ENCODE measurements at places on chromosomes 3 and 15.

DNA sequence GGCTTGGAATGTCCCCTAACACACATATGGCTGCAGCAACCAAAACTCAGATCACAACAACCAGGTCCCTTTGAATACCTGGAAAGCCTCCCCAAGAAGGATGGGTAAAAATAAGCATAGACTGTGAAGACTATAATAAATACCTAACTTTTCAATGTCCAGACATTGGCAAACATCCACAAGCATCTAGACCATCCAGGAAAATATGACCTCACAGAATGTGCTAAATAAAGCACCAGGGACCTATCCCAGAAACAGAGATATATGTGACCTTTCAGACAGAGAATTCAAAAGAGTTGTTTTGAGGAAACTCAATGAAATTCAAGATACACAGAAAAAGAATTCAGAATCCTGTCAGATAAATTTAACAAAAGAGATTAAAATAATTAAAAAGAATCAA is 109.2 kb downstream of the NEDD4 start:
- DNase-seq: no peak

DNA sequence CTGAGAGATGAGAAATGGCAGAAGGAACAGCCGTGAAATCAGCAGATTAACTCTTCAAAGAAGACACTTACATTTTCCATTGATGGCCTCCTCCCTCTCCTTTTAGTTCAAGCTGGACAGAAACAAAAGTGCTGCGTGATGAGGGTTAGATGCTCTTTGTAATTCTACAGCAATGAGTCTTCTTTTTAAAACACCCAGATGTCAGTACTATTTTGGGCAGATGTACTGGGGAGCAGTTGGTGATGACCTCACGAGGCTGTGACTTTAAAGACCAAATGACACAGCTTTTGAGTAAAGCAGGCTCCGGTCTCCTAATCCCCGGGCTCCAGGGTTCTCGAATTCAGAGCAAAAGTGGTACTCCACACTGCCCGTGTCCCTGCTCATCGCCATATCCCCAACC is 198.2 kb downstream of the SLCO3A1 start:
- no peak for DNase-seq

- peak; percentile 91 for DNase-seq
These were observed 255.5 kb downstream of the UACA start for GRCh38 chr15:70507772-70508371.

DNA sequence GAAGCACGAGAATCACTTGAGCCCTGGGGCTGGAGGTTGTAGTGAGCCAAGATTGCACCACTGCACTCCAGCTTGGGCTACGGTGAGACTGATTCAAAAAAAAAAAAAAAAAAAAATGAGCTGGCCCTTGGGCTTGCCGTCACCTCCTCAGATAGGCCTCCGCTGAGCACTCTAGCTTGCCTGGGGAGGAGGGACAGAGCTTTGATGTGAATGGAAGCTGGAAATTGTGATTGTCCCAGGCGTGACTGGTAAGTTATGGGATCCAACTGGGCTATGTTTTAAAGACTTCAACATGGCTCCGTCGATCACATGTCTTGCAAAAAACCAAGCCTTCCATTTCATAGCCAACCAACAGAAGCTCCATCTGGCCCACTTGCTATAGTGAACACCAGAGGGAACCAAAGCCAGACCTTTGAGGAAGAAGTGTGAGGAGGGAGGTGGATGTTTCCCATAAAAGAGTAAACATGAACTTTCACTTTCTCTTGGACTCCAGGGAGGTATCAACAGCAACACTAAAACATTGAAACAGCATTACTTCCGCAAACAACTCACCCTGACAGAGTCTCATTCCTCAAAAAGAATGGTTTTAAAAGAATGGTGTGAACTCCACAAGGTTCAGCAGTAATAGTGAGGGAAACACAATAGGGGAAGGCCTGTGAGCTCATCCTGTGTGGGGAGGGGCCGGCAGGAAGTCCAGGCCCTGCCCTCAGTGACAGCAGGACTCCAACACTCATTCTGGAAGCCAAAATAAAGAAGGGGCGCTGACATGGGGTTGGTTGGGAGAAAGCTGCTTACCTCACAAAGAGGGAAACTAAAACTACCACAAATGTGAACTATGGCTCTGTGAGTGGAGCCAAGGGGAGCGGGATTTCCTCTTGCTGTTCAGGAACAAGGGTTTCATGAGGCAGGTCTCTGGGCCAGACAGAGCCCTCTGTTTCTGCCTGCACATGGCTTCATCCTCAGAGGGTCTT is 59.2 kb upstream of the IL12A start:
- peak; percentile 31 for DNase-seq

- no peak for DNase-seq
These were observed 34.7 kb upstream of the SYNM start for GRCh38 chr15:99070208-99070607.

DNA sequence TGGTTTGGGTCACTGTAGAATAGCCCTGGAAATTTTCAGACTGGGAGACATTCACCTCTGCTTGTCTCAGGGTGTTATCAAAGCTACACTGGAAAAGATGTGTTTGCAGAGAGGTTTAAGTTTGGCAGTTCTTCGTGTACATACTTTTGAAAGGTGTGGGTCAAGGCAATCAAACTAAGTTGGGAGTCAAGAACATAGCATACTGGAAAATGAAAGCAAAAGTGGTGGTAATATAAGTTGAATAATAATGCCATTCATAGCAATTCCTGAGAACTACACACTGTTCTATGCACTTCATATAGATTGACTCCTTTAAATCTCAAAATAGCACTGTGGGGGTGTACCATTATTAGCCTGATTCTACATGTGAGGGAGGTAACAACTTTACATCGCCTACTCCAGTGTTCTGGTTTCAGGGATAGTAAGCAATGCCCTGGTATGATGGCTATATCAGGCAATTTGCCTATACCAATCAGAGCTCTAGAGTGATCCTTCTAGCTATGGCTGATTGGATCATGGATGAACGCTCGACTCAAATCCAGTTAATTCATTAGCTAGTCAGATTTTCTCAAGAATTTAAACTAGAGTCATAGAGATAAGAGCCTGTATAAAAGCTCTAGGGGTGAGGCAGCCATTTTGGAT is 44.6 kb upstream of the RASGRP1 start:
- no peak for DNase-seq

DNA sequence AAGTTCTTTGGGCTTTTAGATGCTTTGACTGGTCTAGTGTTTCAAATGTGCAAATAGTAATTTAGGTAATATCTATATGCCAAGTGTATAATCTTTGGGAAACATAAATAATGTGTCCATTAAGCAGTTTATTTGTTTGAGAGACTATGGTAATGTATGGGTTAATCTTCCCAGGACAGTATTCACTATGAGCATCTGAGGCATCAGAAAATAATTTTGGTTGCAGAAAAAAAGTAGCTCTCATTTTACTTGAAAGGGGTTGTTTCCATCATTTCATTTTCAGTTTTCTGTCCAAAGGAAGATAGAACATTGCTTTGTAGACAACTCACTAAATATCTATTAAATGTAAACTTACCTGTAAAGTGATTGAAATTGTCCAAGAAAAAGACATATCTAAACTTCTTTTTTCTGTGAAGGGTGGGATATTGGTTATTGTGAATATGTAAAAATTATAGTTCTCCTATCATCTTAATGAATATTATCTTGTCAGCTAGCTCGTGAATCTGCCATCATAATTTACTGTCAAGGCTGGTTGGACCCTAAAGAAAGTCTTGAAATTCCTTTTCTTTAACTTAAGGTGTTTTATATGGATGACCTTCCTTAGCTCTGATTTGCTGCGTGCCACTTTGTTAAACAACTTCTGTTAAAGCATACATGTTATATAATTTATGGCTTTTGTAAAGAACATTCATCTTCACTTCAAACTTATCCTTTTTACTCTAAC is 108.8 kb downstream of the EPHA3 start:
- DNase-seq: no peak

DNA sequence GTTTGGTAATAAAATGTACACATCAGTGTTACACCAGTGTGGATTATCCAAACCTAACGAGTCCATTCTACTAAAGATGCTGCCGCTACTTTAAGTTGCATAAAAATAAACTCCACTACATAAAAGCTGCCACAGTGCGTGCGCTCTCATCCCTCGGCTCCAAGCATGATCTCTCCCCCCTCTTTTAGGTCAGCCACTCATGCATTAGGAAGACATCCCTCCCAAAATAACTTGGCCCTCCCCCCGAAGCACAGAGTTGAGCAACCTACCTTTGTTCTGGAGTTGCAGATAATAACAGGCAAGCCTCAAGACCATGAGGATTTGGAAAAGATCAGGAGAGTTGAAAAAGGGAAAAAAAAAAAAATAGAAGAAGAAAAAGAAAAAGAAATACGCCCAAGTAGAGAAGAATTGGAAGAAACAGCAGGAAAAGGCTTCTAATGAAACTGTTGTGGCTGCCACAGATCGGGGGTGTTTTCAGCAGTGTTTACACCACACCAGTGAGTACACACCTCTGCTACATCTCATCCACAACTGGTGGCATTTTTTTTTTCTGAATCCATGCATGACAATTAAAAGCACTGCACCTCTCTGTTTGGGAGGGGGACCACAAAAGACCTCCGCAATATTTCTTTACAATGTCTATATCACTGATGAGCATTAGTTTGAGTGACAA is 339.2 kb downstream of the FOXP1 start:
- DNase-seq: no peak

DNA sequence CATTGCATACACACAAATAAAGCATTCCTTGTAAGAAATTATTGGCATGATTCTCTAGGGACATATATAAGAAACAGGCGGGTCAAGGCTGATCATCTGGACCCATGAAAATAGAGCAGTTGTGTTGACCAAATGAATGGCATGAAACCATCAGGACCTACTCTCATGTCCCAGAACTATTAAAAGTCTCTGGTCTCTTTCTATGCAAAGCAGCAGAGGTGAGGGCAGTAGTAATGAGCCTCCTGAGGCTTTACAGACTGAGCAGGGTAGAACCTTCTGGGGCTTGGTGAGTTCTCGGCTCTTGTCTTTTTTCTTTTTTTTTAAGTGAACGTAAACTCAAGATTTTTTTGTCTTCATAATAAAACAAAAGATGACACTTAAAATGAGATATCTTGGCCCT is 9.3 kb downstream of the GLDN start:
- no peak for DNase-seq

DNA sequence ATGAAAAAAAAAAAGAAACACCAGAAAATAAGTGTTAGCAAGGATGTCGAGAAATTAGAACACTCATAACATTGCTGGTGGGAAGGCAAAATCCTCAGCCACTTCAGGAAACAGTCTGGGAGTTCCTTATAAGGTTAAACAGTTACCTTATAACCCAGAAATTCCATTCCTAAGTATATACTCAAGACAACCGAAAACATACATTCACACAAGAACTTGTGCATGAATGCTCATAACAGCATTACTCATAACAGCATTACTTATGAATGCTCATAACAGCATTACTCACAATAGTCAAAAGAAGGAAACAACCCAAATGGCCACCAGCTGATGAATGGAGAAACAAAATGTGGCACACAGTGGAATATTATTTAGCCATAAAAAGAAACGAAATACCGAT is 34.8 kb upstream of the DCP1A start:
- no peak for DNase-seq

DNA sequence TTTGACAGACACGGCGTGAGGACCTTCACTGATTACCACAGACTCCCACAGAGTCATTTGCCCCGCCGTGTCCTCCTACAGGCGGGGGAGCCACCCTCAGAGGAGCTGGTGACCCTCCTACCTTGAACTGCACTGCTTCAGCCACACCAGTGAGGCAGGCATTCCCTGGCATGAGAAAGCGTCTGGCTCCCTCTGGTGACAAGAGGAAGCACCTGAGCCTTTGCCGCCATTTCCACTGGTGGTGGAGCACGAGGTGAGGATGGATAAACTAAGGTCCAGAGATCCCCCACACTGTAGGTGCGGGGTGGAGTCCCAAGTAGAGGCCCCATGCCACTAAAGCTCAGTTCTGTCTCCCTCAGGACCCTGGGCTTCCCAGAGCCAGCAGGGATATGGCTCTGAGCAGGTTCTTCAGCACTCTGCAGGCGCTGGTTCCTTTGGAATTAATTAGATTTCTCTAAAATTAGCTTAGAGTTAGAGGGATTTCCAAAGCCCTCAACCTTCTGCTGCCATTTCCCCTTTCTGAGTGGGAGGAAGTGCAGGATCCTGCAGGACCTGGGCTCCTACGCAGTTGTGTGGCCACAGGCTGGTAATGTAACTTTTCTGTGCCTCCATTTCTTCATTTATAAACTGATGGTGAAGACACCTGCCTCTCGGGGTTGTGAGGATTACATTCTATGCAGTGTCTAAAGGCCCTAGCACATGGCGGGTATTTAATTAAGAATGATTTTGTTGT is 224.0 kb downstream of the SLCO3A1 start:
- DNase-seq: peak; percentile 18

DNA sequence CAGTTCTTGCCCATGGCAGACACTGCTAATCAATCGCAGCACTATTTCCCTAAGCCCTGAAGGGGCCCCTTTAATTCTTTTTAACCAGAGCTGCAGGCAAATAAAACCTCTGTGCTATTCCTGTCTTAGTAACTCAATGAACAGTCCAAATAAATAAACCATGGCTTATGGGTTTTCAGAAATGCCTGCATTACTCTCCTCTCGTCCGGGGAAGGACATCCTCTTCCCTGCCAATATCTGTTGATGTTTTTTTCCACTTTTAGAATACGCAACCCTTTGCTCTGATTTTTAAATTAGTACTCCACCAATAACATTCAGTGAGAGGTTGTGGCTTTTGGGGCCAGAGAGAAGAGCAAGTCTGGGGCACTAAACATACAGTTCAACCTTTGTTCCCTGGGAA is 35.2 kb upstream of the PRICKLE2 start:
- DNase-seq: no peak

- no peak for DNase-seq
These were observed 61.4 kb upstream of the POLG start for GRCh38 chr15:89395996-89396395.

DNA sequence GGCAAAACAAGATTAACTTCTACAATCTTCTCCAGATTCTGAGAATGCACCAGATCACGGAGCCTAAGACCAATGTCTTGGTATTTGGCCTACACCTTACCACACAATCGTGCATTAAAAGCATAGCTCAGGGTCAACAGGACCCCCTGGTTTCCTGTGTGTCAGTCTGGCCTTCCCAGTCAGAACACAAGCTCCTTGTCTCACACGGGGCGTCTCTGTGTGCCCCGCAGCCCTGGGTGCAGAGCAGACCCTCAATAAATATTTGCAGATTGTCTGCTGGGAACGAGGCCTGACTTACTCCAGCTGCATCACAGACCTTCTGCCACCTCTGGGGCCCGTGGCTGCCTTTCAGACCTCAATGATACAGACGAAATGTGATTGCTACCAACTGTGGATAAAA is 82.5 kb upstream of the CTNNB1 start:
- no peak for DNase-seq

DNA sequence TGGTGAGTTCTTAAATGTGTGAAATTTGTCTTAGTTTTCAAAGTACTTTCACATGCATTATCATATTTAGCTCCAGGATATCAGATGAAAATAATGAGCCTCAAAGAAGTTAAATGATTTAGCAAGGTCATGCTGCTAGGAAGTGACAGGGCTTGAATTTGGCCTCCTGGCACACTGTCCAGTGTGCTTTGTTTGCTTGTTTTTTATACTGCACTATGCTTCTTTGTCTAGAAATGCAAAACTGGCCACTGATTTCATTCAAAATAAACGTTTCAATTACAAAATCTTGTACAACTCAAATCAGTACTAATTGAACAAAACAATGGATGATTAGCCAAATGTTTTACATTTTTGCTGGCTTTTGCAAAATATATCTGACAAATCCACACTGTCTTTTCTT is 583.3 kb upstream of the CBLB start:
- no peak for DNase-seq
